ENCODE measurements at places on chromosomes 7 and 10.

DNA sequence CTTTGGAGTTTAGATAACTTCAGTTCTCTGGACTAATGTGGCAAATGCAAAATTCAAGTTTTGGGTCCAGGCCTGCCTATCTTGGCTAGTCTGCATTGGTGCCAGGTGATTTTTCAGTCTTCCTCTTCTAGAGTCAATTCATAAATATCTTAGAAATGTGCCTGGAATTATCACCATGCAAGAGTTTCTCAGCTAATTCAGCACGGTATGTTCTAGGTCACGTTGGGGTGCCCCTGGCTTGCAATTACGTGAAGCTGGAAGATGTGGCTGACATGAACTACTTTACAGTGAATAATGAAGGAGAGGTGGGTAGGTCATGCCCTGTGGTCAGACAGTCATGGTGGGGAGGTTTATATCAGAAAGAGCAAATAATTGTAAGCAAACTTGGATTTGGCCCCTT lies 25.0 kb downstream of the ZDHHC6 start:
- no peak for DNase-seq

DNA sequence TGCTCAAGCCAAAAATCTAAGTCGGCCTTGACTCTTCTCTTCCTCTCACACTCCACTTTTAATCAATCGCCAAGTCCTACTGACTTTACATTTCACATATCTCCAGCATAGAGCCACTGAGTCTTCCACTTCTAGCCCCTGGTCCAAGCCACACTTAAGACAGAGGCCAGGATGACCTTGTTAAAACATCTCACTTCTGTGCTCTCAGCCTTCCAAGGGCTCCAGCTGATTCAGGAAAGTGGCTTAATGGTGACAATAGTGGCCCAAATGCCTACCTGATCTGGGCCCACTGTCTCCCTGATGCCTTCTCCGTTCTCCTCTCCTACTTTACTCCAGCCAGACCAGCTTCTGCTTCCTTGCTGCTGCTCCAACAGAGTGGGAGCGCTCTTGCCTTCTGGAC lies 4.4 kb downstream of the TBATA start:
- DNase-seq, result no peak

DNA sequence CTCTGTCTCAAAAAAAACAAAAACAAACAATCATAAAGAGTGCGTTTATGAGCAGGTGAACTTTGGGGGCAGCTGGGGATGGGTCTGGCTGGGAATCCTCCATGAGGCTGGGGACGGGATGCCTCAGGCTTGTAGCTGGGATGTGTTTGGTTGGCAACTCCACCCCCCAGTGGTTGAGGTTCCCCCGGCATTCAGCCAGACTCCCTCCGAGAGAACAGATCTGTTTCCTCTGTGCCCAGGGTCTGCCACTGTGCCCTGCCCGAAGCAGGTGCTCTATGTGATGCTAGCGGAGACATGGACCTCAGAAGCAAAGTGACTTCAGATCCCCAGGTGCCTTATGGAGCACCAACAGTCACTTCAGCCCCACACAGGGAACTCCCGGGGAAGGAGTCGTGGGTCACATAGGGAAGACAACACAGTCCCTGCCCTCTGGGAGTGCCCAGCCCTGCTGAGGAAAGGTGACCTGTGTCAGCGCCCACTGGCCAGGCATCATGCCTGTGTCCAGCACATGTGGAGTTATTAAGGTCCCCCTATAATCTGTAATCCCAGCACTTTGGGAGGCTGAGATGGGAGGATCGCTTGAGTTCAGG lies 29.3 kb upstream of the GTF2IRD1 start:
- DNase-seq, result no peak

GRCh38 chr7:92799446-92800211 lies 36.7 kb downstream of the CDK6 start:
- DNase-seq, result no peak

GRCh38 chr10:33695536-33695935 lies 361.1 kb upstream of the NRP1 start:
- DNase-seq, result no peak

GRCh38 chr10:60123668-60124067 lies 217.3 kb upstream of the CCDC6 start:
- no peak for DNase-seq

DNA sequence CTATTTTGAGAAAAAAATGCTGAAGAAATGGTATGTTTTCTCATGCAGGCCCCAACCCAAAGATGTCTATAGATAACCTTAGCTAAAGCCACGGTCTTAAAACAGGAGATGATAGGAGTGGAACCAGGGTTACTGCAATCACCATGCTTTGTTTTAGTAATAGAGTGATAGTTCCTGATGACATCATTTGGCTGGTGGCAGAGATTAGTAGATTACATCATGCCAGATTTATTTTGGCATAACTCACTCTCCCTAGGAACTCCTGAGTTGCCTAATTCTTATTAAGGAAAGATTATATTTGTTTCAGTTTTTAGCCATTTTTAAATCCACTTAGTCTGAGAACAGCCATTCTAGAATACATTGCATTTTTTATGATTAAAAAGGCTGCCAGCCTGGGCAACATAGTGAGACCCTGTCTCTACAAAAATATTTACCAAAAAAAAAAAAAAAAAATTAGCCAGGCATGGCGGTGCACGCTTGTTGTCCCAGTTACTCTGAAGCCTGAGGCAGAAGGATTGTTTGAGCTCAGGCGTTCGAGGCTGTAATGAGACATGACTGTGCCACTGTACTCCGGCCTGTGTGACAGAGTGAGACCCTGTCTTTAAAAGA lies 17.8 kb downstream of the ENO4 start:
- DNase-seq, result no peak

DNA sequence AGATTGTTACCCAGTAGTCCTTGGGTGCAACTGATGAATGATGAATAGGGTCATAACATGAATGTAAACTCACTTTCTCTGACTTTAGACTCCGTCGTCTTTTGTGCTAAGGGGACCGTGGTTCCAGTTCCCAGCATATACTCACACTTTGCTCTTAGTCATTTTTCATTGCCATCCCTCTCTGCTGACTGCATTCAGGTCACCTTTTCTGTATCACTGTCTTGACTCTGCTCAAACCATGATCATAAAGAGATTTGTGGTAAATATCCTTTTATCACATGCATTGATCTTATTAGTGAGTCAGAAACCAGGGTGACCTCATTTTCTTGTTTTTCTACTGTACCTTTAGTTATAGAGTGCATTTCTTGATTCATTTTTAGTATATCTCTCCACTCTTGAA lies 141.1 kb upstream of the AGR3 start:
- no peak for DNase-seq

DNA sequence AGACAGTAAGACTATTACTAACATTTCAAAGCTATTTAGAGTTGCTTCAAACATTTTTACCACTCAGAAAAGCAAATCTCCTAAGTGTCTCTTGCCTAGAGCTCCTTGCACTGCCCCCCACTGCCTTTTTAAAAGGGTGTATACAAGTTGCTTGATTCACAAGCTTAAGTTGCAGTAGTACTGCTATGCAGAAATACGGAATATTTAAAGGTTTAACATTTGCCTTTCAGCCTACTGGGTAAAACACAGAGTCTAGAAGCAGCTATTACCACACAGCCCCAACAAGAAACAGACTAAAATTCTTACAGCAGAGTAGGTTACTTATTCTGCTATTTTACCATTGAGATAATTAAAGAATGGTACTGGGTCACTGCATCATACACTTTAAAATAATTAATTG lies 128.5 kb downstream of the CNOT4 start:
- DNase-seq, result no peak

DNA sequence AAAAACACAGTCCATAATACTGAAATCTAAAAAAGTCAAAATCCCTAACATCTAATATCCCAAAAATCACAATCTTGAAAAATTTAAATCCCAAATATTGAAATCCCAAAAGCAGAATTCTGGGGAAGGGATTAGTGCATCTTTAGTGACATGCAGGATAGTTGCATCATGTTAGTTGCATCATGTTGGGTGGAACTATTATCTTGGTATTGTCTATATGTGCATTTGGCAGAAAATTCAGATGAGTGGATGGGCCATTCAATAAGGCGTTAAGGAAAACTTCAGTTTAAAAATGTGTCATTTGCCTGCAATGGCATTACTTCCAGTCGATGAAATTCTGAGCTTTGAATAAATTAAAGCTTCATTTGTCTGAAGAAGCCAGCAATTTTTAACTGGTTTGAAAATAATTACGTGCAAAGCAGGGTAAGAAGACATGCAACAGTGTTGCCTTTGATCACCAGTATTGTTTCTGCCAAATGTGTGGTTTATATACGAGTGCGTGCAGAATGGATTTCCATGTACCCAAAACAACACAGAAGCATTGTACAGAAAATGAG lies 221.4 kb upstream of the NFE2L3 start:
- no peak for DNase-seq

DNA sequence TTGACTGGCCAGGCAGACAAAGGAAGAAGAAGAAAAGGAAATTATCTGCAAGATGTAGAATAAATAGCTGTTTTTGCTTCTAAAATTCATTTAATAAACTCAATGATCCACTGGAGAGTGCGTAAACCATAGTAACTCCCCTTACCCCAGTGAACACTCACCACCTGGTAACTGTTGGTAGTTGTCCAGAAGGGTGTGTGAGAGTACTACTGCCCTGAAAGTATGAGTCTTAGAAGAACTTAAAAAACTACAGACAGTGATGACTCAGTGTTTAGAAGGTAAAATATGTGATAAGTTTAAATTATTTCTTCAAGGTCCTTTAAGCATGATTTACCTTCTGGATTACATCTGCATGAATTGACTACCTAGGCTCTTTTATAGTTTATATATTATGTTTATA lies 53.0 kb upstream of the SEMA3A start:
- no peak for DNase-seq

DNA sequence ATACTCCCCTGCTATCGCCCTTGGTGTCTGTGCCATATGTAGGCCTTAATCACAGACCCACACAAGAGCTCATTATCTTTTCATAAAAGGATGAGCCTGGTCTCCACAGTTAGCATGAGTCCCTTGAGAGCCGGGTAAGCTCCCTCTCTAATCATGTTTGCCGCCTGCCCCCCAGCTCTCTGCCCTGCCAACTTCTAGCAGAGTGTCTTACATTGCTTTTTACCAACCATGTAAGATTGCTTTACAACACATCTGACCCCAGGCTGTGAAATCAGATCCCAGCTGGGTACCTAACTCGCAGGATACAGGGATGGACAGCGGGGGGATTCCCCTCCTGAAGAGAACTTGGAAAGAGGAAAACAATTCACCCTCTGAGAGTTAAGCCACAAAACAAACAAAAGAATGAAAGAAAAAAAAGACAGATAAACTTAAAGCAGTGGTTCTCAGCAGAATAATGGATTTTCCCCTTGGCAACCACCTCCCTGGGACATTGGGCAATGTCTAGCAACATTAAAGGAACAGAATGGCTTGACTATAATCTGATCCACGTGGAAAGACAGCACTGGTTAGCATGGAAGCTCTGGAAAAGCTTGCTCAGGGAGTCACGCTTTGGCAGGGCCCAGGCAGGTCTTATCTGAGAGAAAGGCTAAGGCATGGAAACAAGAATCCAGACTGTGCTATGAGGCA lies 39.4 kb upstream of the ATOH7 start:
- no peak for DNase-seq

- DNase-seq, result no peak
Measured at GRCh38 chr10:61183967-61184366, 240.0 kb upstream of the RHOBTB1 start.

GRCh38 chr7:139629392-139630082 lies 106.1 kb downstream of the CLEC2L start:
- no peak for DNase-seq

- no peak for DNase-seq
Measured at GRCh38 chr7:129969881-129970446, 17.2 kb upstream of the UBE2H start.

DNA sequence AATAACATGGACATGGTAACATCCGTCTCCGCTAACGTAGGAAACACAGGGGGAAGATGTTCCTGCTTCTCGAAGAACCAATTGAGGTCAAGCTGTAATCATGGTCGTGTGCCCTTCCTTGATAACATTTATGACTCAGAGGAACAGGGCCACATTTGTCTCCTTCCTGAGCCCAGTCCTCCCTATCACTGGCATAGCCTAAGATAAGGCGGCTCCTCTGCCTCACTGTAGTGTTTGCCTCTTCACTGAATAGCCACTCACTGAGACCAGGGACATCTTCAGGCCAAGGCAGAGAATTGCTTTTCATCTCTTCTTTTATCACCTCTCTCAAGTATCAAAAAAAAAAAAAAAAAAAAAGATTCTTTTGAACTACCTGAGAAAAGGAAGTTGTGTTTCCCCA lies 5.4 kb upstream of the GRM8 start:
- no peak for DNase-seq

DNA sequence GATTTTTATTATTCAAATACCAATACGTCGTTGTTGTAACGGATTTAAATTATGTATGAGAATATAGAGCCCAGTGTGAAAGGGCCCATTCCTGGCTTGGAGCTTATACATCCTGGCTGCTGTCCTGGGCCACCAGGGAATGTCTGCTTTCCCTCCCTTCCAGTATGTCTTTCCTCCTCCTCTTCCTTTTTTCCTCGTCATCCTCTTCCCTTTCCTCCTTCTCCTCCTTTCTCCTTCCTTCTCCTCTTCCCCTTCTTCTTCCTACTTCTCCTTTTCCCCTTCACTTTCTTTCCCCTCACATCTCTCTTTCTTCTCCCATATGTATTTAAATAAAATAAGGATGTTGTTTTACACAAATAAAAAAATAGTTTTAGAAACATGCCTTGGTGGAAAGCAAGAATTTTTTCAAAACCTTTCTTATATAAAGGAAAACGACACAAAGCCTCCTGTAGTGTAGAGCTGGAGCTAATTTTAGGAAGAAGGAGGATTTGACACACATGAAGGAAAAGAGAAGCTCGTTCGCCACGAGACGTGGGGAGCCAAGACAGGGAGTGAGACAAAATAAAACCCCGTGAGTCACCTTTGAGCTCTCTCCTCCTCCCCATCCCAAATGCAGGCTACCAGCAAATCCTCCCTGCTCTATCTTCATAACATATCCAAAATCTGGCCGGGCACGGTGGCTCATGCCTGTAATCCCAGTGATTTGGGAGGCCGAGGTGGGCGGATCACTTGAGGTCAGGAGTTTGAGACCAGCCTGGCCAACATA lies 301.1 kb upstream of the LYZL1 start:
- DNase-seq, result no peak

DNA sequence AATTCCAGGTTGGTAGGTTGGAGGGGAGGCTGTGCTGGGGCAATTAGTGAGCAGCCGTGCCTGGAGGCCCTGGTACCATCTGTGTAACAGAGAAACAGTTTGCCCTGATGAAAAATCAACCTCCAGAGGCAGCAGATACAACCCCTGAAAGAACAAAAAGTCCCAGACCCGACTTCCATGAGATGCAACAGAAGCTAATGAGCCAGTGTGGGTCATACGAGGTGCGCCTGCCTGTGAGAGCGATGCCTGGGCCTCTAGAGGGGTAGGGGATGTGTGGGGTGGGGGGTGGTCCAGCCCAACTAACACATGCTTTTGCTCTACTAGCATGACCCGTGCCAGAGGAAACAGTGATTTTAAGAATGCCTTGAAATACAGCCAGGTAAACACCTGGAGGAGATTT lies 39.3 kb downstream of the CELF2 start:
- DNase-seq, result no peak

- no peak for DNase-seq
Measured at GRCh38 chr7:127819975-127820731, 168.2 kb downstream of the SND1 start.

Measured in activated naive CD4-positive, alpha-beta T cell (primary cell).